Esophagus squamous epithelium (tissue), 5 donors: ENCODE measurements at places on chromosomes 13 and 19. TPM values are rescaled to one million over a fixed set of nuclear protein-coding genes. Genes with fewer than 3 reads are reported as not detected.

MCF2L gene
- 20.8 TPM for total RNA-seq

STAP2 gene
- total RNA-seq, result 131 TPM

KIR3DL1 gene
- total RNA-seq, result not detected

RGS9BP gene
- total RNA-seq, result 2.0 TPM

DNA sequence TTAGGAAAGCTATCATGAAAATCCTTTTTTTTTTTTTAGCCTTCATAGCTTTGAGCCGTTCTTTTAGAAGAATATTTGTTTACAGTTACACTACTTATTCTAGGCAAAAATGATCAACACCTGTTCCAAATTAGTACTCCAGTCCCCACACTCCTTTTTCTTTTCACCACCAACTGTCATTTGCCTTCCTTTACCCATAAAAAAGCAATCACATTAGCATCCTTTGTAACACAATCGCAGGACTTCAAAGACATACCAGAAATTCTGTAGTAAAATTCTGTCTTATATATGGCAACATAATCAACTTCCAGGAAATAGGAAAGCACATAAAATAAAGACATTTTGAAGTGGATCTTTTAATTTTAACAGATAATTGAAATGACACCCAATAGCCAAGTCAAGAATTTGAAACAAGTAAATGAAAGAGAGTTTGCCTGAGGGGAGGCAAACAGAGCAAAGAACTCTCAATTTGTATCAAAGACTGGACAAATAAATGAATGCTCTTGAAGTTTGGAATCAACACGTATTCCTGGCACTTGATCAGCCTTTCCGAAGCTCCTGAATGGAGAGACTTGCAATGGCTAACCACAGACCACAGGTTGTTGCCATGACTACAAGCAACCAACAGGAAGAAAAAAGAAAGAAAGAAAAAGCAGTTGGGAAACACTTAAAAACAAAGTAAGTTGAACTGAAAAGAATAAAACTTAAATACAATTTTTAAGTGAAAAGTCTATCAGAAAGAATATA lies 206.8 kb downstream of the PCDH9 start:
- no peak for DNase-seq

- DNase-seq, result no peak
These were observed 83.4 kb downstream of the SOX1 start for GRCh38 chr13:112150352-112150751.

DNA sequence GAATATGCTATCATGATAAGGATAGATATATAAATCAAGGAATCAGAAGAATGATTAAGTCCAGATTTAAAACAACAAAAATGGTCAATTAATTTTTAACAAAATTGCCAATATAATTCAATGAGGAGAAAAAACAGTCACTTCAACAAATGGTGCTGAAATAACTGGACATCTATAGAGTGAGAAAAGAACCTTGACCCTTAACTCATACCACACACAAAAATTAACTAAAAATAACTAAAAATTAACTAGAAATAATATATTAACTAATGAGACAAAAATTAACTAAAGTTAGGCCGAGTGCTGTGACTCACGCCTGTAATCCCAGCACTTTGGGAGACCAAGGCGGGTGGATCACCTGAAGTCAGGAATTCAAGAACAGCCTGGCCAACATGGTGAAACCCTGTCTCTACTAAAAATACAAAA lies 9.5 kb downstream of the LGALS7 start:
- DNase-seq, result no peak

GRCh38 chr13:23554000-23554399 lies 16.2 kb upstream of the TNFRSF19 start:
- no peak for DNase-seq

DNA sequence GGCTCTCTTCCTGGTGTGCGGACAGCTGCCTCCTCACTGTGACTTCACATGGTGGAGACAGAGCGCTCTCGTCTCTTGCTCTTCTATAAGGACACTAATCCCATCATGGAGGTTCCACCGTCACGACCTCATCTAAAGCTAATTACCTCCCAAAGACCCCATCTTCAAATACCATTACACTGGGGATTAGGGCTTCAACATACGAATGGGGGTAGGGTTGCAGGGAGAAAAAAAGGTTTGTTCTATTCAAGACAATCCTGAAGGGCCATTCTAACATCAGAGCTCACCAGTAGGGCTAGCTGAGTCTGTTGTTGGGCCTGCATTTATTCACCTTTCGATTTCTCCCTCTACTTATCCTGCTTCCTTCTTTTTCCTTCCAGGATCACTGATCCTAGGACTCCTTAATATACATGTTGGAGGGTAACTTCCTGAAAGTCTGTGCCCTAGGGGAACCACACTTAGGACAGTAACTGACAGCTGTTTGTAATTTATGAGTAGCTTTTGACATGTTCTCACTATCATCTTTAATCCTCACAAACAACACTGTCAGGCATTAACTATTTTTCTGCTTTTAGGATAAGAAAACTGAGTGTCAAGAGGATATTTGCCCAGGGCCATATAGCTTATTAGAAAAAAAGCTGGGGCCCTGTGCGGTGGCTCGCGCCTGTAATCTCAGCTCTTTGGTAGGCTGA lies 18.8 kb upstream of the GTF2F2 start:
- DNase-seq, result no peak

GRCh38 chr19:10651851-10652250 lies 2.3 kb upstream of the ILF3 start:
- DNase-seq, result no peak

- DNase-seq, result no peak
These were observed 31.6 kb downstream of the WDR87 start for GRCh38 chr19:37874784-37875183.
